ENCODE measurements at places on chromosomes 2 and 18. TPM values are rescaled to one million over a fixed set of nuclear protein-coding genes. Genes with fewer than 3 reads are reported as not detected.

The TANK gene
- total RNA-seq: 52.5 TPM

The SPAG16 gene
- total RNA-seq: 0.30 TPM

The TMEM150A gene
- total RNA-seq: 9.9 TPM

The MPP4 gene
- total RNA-seq: 0.32 TPM

The MOCOS gene
- 12.1 TPM for total RNA-seq

The EFR3B gene
- 0.96 TPM for total RNA-seq

The STON1 gene
- total RNA-seq: 1.4 TPM

The HNMT gene
- not detected for total RNA-seq

The EVA1A gene
- total RNA-seq: 2.8 TPM

The KCNS3 gene
- total RNA-seq: 5.2 TPM

The TRIM43 gene
- total RNA-seq: not detected

The ACVR2A gene
- total RNA-seq: 9.4 TPM

The ITPRIPL1 gene
- 12.4 TPM for total RNA-seq

The ANKRD30B gene
- not detected for total RNA-seq

The POTEI gene
- 1.2 TPM for total RNA-seq

The LRP2 gene
- total RNA-seq: 0.20 TPM

The MCEE gene
- total RNA-seq: 9.0 TPM

The UNC80 gene
- total RNA-seq: not detected

The DSG1 gene
- not detected for total RNA-seq

The MC5R gene
- not detected for total RNA-seq

The SERPINB7 gene
- total RNA-seq: not detected

The CTAGE1 gene
- not detected for total RNA-seq

The AMER3 gene
- not detected for total RNA-seq

The GAL3ST2 gene
- 0.44 TPM for total RNA-seq

The CROCC2 gene
- total RNA-seq: not detected

The HOXD13 gene
- not detected for total RNA-seq

The DDX1 gene
- total RNA-seq: 117 TPM

The EIF2B4 gene
- total RNA-seq: 43.8 TPM

The GALR1 gene
- total RNA-seq: not detected

The DNAJC5G gene
- total RNA-seq: 2.5 TPM

The CNPPD1 gene
- 41.9 TPM for total RNA-seq

The CIDEA gene
- total RNA-seq: not detected

Measured in HCT116 (cell line).